ENCODE measurements at places on chromosomes 5 and 9.

DNA sequence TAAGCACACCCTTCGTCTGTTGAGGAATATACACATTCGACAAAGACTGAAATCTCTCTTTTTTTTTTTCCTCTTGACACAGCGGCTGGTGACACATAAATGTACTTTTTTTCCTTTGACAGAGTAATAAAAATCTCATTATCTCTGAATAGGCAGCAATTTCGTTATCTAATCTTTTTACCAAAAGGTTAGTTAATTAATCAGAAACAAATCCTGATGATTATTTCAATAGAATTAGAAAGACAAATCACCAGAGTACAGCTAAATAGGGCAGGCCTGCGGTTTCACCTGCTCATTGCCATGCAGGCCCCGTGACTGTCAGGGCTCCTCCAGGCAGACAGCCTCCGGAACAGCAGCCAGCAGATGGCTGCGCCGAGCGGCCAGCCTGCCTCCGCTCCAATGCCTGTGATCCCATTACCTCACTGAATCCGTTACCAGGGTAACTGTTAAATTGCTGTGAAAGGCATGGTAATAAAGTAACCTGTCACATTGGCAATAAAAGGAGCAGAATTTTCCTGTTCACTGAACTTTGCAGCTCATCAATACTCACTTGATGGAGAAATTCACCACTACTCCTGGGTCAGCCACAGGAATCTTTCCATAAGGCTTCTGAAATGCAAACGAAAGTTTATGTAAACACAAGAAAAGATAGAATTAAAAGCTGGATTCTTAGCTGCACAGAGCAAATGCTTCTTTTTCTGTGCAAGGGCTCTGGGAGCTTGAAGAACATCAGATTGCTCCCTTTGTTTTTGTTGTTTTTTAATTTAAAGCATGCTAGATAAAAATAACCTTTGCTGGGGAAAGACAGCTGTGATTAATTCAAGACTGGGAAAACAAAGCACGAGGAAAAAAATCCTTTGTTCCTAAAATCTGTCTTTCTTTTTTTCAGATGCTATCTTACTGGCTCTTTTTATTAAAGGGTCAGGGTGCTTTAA lies 666.4 kb upstream of the ZNF608 start:
- DNase-seq: no peak

GRCh38 chr9:114078781-114079156 lies 669 bp upstream of the AMBP start:
- no peak for DNase-seq

GRCh38 chr5:140103154-140103553 lies 10.8 kb upstream of the PURA start:
- no peak for DNase-seq

GRCh38 chr5:38200872-38201557 lies 57.3 kb upstream of the EGFLAM start:
- DNase-seq: no peak

GRCh38 chr5:76809141-76809540 lies 9.7 kb upstream of the F2RL1 start:
- DNase-seq: no peak

DNA sequence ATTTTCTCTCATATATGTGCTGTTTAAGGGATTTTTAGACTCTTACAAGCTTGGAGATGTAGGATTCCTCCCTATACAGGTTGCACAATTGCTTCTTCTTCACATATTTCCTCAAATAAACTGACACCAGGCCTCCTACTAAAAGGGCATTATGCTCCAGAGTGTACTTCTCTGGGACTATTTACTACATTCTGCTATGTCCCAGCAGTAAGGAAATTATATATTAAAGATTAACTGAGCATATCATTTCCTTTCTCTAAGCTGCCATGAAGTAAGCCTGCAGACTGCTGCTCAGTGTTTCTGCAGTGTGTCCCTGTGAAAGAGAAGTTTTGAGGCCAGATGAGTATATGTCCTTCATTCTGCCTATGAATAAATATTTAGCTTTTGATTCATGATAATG lies 356.9 kb upstream of the NUDT12 start:
- DNase-seq: no peak

DNA sequence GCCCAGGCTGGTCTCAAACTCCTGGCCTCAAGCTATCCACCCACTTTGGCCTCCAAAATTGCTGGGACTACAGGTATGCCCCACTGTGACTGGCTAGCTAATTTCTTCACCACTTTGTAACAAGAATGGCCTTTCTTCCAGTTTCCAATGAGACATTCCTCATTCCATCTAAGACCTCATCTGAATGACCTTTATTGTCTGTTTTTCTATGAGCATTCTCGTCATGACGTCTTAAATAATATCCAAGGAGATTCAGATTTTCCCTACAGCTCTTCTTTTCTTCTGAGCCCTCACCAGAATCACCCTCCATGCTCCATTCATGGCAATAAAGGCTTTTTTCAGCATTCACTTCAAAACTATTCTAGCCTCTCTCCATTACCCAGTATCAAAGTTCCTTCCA lies 30.2 kb upstream of the STK32A start:
- no peak for DNase-seq

GRCh38 chr9:98121058-98121457 lies 2.0 kb upstream of the TRIM14 start:
- DNase-seq: no peak

GRCh38 chr9:125103021-125103420 lies 40.3 kb downstream of the SCAI start:
- no peak for DNase-seq

DNA sequence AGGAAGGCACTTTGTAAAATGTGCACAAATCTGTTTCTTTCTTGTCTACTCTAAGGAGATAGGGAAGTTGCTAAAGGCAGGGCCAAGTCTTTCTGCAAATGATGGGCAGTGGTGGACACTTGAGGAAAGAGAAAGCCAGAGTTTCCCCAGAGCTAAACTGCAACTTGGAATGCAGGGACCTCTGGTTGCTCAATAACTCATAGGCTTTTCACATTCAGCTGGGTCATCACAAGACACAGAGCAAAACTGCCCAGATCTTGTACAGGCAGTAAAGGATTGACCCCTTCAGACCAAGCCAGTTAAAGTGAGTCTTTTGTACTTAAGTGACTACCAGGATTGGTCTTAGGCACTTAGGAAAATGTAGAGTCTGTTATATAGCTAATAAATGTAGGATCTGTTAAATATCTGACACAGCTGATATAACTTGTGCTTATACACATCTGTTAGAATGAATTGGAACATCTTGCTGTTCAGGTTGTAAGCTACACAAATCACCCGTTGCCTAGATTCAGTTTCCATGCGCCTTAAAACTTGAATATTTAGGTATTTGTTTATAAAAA lies 13.5 kb upstream of the AGXT2 start:
- DNase-seq: no peak

DNA sequence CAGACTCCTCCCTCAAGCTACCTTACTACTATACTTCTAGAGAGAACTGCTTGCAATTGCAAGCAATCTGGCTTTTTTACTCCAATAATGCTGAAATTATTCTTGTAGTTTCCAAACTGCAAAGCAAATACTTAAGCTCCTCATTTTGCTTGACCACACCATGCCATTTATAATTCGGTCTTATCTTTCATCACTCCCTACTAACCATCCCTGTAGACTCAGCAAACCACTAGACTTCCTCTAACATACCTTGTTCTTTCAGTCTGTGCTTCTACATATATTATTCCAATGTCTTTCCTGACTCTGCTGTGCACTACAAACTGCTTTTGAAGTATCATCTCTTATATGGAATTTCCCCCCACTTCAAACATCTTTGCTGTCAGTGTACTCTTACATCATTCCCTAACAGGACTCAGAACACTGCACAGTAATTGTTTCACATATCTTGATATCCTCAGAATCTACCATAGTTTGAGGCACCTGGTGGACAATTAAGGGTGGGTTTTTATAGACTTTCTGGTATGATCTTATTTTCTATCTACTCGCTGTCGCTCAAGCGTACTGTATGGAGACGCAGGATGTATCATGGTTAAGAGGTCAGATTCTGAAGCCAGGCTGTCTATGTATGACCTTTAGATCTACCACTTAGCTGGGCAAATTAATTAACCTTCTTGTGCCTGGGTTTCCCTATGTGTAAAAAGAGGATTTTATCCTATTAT lies 2.8 kb downstream of the IL6ST start:
- no peak for DNase-seq

- no peak for DNase-seq
These were observed 205.7 kb downstream of the AGTPBP1 start for GRCh38 chr9:85536076-85536475.

DNA sequence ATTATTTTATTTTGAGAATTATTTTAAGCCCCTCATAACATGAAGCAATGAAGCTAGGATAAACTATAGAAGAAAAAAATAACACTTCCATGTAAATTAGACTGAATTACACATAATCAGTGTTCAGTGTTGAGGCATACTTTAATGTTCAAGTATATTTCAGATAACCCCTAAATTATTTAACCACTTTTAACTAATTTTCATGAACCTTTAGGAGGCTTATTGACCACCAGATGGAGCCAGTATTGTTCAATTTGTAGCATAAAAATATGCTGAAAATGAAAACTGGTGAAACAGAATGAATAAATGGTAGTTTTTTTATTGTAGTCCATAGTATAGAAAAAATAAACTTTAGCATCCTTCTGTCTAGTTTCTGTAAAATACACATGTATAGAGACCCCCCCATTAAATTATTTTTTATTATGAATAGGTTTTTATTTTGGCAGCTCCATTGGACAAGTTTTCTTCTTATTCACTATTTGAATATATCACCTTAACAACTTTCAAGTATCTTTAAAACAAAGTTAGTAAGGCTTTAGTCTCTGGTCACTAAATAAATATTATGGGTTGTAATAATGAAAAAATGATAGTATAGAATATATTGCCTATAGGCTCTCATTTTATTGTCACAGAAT lies 190.1 kb downstream of the CWC27 start:
- no peak for DNase-seq

DNA sequence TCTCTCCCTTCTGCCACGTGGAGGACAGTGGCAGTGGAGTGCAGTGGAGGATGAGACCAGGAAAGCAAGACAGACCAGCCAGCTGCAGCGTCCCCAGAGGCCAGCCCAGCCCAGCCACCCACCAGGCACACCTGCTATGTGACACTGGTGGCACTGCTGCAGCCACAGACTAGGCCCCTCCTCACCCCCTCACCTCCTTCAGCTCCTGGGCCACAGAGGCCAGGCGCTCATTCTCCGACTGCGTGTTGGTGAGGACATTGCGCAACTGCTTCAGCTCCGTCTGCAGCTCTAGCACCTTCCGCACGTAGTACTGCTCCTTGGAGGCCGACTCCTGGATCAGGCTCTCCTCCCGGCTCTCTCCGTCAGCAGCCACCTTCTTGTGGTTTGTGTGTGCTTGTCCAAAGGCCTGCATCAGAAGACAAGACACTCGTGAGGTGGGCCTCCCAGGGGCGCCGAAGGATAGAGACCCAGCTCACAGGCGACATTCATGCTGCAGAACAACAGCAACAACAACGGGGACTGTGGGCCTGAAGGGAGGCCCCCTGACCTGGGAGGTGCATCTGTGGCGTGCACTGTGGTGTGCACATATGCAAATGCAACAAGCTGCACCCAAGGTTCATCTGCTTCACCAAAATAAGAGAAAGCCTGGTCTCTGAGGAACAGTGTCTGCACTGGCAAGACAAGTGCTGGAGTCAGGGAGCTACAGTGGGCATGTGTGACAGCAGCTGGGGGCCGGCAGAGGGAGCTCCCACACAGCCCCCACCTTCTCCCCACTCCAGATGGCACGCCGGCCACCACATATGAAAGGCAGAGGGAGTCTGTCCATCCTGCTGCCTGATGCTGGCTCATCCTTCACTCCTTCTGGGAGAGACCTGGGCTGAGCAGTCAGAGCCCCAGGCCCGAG lies 35.5 kb downstream of the BICD2 start:
- peak; percentile 43 for DNase-seq

DNA sequence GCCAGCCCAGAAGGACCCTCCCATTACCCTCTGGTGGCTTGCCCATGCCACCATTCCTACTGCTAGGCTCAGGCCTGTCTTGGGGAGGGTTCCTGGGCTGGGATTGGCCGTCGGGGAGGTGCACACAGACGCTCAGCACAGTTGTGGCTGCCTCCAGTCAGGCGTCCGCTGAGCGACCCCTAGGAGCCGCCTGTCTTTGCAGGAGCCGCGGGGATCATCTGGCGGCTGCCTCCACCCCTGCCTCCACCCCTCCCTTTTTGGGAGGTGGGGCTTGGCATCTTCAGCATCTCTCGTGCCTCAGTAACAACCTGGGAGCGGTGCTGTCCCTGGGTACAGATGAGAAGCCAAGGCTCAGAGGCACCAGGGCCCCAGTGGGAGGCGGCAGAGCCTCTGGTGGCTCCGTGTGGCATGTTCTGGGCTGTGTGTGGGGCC lies 39.6 kb downstream of the RXRA start:
- no peak for DNase-seq

GRCh38 chr5:133934822-133935666 lies 33.4 kb downstream of the C5orf15 start:
- DNase-seq: no peak

- no peak for DNase-seq
These were observed 183.9 kb downstream of the C9orf50 start for GRCh38 chr9:129436751-129437625.

DNA sequence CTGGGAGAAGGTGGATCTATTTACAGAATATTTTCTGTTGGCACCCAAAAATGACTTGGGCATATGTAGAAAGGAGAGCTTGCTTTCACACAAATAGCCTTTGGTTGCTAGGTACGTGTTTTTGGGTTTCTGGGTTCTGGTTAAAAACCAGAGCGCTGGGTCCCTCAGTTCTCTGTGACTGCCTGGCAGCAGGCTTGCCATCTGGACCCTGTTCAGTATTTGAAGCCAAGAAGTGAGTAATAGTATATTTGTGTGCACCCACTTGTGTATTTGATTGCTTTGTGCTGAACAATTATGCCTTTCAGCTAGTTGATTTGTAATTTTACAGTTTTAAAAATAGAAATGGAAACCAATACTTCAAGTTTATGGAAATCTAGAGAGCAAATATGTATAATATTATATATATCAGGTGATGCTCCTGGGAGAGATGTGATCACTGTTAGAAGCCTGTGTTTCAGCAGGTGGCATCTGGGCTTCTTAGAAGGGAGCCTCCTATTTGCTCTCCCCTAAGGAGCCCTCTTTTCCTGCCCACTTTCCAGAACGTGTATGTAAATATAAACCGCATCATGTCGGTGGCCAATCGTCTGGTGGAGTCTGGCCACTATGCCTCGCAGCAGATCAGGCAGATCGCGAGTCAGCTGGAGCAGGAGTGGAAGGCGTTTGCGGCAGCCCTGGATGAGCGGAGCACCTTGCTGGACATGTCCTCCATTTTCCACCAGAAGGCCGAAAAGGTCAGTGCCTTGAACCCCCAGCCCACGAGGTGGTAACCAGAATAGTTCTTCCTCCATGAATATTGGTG lies 153.6 kb downstream of the TRIO start:
- DNase-seq: no peak

- no peak for DNase-seq
These were observed 5.9 kb upstream of the SPOUT1 start for GRCh38 chr9:128835246-128836210.

DNA sequence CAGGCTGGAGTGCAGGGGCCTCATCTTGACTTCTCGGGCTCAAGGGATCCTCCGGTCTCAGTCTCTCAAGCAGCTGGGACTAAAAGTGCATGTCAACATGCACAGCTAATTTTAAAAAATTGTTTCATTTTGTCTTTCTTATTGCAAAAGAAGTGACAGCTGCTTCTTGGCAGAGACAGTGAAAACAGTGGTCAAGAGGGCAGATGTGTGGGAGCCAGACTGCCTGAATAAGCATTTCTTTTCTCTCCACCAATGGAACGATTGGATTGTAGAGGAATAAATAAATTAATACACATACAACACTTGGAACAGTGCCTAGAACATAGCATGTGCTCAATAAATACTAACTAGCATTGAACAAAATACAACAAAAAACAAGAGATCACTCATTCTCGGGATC lies 27.4 kb upstream of the KIF4B start:
- DNase-seq: no peak
